ENCODE measurements at places on chromosomes 11 and 22.
A peak's percentile ranks its signal among the peaks of the same experiment; 100 is the strongest.

DNA sequence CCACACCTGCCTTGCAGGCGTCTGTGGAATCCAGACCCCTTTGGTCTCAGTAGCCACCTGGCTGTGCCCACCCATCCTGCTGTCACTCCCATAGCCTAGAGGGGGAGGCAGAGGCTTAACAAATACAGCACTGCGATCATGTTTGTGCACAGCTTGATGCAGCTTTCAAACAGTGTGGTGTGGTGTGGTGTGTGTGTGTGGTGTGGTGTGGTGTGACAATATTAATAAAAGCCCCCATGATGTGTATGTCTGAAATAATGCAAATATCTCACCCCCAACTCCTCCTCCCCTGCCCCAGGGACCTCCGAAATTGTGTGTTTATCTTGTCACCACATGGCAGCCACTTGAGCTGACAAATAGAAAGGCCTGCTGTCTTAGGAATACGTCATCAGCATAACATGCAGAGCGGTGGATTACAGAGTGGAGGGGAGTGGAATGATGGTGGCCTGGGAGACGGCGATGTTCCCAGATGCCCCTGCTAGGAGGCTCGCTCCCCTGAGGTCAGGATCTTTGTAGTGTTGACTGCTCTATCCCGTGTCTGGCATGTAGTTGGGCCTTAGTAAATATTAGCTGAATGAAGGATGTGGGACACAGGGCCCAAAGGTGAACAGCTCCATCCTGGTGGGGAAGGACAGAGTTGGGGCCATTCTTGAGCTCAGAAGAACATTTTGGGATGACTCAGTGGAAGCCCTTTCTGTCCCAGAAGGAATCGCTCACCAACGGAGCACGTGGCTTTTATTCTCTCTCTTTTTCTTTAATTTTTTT, 2.8 kb downstream of the PDXP start:
- no peak for DNase-seq

- no peak for DNase-seq
These were observed 7.8 kb downstream of the PIM3 start for GRCh38 chr22:49968313-49968830.

- DNase-seq, result no peak
These were observed 434.0 kb upstream of the LARGE1 start for GRCh38 chr22:34354071-34354817.

DNA sequence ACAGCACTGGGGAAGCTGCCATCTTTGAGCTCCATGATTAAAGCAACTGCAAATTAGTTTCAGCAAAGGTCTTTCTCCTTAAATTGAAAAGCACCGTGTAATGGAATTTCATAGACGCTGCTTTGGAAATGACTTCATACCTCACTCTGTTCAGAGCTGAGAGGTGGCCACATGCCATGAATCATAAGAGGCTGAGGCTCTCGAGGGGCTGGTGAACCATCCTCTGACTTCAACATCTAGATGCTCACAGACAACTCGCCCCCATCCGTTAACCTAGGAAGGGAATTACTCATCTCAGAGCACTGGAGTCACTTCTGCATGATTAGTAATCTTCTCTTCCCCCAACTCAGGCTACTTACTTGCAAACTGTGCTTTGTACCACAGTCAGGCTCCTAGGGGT, 122.3 kb downstream of the RCN1 start:
- no peak for DNase-seq

- DNase-seq, result no peak
These were observed 160.9 kb downstream of the ENTHD1 start for GRCh38 chr22:39732625-39733024.

GRCh38 chr11:30481330-30481729, 104.8 kb downstream of the MPPED2 start:
- no peak for DNase-seq

DNA sequence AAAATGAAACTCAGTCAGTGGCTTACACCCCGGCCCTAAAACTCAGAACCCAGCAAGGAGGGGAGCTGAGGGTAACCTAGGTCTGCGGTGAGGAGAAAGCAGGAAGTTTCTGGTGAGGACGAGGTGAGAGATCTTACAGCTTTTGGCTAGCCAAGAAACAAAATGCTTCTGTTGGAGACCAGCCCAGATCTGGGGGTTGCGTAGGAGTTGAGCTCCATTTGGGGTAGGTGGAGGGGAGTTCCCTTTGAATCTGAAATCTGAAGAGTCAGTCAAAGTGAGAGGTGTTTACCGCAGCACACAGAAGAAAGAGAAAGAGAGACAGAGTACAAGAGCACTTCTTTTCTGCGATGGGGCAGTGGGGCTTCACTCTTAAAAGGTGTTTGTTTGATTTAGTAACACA, 29.6 kb downstream of the EHF start:
- peak; percentile 30 for DNase-seq

GRCh38 chr11:114847306-114847975, 169.1 kb downstream of the NXPE2 start:
- DNase-seq, result no peak

Measured in stimulated activated CD8-positive, alpha-beta memory T cell treated with anti-CD3 and anti-CD28 coated beads, Interleukin-7, amount 100 ng/mL, for 1 hour (primary cell).